ENCODE measurements at places on chromosomes 12 and 14.

DNA sequence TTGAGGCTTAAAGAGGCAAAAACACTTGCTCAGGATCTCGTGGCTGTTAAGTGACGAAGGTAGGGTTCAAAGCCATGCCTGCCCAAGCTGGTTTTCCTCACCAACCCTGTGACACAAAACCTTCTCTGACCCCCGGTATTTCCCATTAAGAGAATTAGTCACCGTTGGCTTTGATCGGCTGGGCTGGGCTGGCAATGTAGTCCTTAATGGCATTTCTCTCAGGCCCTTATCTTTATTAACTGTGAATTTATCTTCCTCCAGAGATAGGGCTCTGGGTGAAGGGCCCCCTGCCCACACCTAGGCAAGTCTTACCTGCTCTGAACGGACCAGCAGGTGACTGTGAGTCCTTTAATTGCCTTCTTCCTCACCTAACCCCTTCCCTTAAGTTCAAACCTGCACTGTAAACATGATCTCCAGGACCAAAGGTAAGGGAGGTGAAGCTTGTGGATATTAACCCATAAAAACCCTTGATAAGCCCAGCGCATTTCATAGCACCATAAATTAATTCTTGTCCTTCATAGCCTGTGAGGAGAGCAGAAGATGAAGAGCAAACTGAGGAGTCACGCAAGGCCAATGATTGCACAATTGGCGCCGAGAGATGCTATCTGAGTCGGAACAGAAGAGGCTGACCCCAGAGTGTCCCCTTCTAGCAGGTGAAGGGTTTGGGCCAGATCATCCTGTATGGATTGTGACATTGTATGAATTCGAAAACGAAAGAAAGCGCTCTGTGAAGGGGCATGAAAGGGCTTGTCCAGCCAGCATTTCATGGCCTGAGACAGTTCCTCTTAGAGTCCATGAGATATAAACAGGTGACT lies 790.8 kb upstream of the TBX3 start:
- no peak for DNase-seq

DNA sequence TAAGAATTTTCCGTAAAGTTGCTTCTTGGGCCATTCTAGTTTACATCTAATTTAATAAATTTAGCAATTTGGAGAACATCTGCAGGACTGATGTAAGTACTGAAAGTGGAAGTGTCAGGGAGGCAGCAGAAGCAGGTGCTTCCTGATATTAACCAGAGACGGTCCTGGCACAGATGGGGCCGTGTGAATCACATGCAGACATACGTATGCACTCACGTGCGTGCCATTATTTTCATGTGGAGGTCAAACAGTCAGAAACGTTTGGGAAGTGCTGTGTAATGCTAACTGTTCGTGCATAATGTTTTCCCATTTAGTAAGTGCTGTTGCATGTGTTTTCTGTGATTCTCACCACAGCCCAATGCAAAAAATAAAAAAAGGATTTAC lies 87.8 kb upstream of the DYNC1H1 start:
- peak; percentile 82 for DNase-seq

GRCh38 chr14:30966415-30967363 lies 58.8 kb upstream of the AP4S1 start:
- no peak for DNase-seq

GRCh38 chr14:62081951-62082350 lies 319.7 kb downstream of the SNAPC1 start:
- no peak for DNase-seq

Measured in GM13977 (cell line).